Stimulated activated CD4-positive, alpha-beta T cell treated with anti-CD3 and anti-CD28 coated beads, Interleukin-1b, Interleukin-23, amount 100 ng/mL, for 4 hours (primary cell): ENCODE measurements at places on chromosomes 6 and 20.

- DNase-seq, result no peak
Observed at GRCh38 chr6:7730001-7730783, 4.3 kb downstream of the BMP6 start.

DNA sequence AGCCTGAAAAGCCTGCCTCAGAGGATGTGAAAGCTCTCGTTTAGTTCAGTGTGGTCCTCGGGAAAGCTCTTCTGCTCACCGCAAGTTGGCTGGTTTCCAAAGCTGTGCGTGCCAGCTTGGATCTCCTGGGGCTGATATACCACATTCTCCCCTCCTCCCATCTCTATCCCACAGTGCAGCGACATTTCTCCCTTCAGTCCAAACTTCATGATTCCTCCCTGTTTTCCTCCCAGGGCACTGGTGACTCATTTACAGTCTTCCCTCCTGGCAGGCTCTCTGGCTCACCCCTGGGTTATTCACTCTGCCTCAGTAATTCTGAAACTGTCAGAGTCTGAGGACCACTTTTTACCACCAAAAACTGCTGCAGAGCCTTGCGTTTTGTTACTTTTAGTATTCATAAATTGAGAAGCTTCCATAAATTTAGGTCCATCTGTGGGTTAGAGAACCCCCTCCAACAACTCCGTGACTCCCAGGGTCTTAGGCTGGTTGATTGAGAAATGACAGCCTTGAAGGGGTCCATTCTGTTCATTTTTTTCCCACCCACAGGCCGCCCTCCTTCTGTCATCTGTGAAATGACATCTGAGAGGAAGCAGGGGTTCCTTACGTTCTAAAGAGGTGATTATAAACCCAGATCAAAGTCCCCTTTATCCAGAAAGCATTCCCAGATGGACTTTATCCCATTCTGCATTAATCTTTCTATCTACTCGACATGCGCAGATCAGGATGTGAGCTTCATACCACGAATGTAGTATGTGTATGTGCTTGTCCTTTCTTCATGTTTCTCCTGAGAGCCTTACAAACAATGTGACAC, 6.1 kb downstream of the TRIM10 start:
- no peak for DNase-seq

GRCh38 chr20:35560105-35560511, 18.2 kb downstream of the ERGIC3 start:
- no peak for DNase-seq

DNA sequence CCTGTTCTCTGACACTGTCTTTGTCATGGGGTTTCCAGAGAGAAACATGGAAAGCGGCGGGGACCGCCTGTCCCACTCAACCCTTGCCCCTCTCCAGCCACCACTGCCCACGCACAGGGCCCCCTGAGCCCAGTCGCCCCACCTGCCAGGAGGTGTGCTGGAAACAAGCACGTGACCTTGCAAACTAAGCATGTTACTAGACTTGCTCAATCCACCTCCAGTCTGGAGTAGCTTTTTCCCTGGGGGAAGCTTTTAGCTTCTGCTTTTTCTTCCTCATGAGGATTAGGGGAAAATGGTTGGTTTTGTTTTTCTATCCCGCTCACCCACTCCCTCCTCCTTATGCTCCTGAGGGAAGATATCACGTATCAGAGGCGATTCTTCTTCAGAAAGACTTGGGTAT, 105.7 kb downstream of the PLEKHG1 start:
- no peak for DNase-seq

DNA sequence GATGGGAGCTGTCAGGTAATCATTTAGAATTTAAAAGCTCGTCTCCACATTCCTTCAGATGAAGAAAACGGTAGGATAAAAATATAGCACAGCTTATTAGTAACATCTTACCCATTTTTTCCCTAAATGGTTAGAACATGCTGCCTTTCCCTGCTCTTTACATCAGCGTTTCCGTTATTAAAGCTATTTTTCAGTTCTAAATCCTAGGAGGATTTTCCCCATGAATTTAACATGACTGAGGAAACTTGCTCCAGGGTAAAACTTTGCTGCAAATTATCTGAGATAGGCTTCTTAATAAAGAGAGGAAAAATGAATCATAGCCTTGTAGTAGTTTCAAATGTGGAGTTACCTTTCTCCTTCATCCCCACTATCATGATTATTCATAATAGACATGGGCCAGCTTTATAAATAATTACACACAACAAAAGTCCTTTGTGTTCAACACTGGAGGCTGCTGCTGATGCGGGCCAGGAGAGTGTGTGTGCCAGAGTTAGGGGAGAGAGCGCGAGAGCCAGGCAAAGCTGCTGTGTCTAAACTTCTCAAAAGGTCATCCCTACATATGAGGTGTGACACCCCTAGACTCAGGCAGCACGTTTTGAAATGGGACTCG, 24.4 kb downstream of the MYLIP start:
- DNase-seq, result no peak
